NCI-H1694 treated with DMSO at 0.1 percent for 48 hours (cell line): ENCODE measurements at places on chromosomes 2 and 18.
A peak's percentile ranks its signal among the peaks of the same experiment; 100 is the strongest.

DNA sequence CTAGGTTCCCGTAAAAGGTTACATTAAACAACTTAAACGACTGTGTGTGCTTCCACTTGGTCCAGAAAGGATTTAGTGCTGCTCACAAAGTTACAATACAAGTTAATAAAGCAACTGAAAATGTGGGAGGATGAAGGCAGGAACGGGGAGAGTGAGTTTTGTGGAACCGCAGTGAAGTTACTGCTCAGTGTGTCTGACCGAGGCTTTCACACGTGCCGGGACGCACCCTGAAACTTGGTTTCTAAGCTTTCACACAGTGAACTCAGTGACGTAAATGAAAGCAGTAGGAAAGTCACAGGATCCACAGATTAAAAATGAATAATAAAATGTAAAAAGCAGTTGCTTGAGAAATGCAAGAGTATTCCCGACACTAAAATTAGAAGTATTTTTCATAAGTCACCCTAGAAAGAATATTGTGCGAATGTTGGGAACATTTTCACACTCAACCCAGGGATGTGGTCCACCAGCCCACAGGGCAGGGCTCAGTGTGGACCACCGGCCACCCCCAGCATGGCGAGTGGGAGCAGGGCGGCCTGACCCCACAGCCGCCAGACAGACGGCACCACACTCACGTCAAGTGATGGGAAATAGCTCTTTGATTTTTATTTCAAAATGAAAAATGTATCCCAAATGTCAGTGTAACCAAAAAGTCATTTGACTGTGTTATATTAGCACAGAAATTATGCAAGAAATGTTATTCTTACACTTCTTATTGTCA lies 32.6 kb upstream of the CHMP1B start:
- DNase-seq, result no peak

GRCh38 chr18:13003466-13003896 lies 12.3 kb downstream of the CEP192 start:
- no peak for DNase-seq

GRCh38 chr2:200743042-200743676 lies 68.6 kb upstream of the BZW1 start:
- DNase-seq, result no peak

- DNase-seq, result no peak
Measured at GRCh38 chr18:50097702-50098101, 97.2 kb downstream of the MYO5B start.

DNA sequence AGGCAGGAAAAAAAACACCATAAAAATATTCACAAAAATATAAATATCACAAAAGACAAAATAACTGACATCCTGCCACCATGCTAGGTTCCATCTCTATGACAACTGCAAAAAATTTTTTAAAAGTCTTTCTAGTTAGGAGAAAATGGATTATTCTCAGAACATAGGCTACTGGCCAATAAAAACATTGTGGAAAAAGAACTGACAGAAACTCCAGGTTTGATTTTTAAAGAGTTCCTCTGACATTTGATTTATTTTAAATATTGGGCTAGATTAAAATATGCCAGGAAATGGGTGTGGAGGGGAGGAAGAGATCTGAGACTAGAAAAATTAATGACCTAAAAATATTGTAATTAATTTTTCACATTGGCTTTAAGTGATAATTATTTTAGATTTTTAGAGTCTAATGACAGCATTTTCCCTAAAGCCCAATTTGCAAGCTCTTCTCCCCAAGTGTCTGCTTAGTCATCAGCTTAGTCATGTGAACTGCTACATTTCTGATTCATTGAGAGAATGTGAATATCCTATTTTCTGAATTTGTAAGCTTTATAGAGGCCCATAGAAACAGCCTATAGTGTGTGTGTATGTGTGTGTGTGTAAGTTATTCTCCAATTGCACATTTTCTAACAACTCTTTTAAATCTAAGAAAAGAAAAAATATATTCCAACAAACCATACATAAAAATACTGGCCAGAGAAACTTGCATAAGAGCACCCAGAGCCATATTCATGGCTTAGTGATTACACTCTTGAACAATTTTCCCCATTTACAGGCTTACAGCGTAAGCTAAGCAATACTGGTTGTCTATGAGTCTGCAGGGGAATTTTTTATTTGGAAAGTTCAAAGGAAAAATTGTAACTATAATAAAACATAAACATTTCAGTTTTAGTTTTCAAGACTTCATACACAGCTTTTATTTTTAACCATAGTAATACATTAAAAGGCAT lies 48.4 kb downstream of the TMEFF2 start:
- DNase-seq, result no peak

DNA sequence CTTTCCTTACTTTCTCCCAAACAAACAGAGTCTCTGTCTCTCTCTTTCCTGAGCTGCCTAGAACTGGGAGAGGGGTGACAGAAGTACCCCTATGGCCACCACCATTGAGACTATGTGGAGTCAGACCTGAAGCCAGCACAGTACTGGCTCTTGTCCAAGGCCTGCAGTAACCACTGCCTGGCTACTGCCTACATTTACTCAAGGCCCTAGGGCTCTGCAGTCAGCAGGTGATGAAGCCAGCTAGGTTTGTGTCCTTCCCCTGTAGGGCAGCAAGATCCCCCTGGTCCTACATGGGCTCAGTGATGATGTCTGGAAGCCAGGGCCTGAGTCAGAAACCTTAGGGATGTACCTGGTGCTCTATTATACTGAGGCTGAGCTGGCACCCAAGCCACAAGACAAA lies 12.2 kb downstream of the MYO3B start:
- DNase-seq, result no peak

- DNase-seq, result no peak
Measured at GRCh38 chr2:85481818-85482777, 56.9 kb upstream of the MAT2A start.

DNA sequence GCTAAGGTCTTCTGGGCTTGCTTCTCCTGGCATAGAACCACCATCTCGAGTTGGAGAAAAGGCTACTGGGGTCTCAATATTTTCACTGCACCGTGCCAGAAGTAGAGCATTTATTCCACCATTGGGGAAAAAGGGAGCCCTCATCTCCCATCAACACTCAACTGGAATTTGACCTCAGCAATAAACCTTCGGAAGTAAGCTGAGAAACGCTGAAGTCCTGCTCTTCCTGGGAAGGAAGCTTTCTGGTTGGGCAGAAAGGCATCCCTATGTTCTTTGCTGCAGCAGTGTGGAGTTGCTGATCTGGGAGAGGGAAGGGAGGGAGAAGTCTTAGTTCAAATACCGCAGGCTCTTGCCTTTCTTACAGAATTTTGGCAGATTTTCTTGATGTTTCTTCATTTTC lies 368.8 kb downstream of the NUP35 start:
- no peak for DNase-seq

- DNase-seq, result no peak
Measured at GRCh38 chr2:237096201-237096600, 10.5 kb downstream of the COPS8 start.

DNA sequence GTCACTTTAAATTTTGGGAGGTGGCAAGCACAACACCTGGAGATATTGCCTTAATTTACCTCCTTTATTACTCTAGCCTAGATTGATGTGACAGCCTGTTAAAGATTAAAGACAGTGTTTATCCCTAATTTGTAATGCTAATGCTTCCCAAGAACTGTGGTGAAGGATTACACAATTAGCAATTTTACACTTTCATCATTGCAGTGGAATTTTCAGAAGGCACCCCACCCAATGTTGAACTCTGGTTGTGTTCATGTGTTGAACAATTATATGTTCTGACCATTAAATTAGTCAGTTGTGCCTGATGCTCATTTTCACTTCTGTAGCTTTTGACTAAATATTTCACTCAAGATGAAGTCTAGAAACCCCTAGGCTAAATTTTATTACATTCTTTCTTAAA lies 317.1 kb upstream of the CWC22 start:
- DNase-seq, result no peak

DNA sequence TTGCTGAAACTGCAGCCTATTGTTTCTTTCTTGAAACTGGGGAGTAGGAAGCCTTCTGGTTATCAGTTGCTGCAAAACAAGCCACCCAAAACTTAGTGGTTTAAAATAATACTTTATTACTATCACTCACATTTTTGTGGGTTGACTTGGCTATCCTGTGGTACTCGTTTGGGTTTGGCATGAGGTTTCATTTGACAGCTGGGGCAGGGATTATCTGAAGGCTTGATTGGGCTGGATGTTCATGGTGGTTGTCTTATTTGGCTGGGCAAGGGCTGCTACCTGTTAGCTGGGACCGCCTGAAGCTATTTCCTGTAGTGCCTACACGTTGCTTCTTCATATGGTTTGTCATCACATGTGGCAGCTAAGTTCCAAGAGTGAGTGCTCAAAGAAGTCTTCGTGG lies 122.3 kb downstream of the PLCL1 start:
- DNase-seq, result no peak

- no peak for DNase-seq
Measured at GRCh38 chr2:15749460-15750432, 158.1 kb downstream of the DDX1 start.

GRCh38 chr2:38592951-38593350 lies 9.8 kb downstream of the HNRNPLL start:
- DNase-seq, result no peak

DNA sequence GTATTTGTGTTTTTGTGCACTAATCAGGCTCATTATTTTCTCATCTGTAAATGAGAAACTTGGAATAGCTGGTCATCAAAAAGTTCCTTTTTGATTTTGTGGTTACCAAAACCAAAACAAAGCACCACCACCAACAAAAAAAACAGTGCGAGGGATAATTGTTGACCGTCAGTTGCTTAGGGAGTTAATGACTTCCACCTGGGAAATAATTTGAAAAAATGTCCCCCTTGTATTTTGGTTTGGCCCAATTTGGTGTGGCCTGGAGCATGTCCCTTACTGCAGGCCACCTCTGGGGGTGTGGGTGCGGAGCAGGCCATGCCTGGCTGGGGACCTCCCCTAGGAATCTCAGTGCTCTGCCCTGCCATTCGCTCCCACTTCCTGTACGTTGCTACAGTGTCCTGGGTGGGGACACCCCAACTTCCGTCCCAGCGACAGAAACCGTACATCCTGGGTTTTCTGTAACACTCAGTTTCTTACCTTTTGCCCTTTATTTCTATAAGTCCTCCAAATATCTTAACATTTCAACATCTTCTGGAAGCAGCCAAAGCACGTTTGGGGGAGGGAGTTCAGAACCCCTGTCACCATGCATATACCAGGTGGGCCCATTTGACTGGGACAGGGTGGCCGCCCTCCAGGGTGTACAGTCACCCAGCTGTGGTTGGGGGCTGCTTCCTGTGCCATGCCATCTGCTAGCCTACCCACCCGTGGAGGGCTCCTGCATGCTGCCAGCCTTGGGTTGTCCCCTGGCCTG lies 31.3 kb downstream of the NCK2 start:
- DNase-seq, result no peak

DNA sequence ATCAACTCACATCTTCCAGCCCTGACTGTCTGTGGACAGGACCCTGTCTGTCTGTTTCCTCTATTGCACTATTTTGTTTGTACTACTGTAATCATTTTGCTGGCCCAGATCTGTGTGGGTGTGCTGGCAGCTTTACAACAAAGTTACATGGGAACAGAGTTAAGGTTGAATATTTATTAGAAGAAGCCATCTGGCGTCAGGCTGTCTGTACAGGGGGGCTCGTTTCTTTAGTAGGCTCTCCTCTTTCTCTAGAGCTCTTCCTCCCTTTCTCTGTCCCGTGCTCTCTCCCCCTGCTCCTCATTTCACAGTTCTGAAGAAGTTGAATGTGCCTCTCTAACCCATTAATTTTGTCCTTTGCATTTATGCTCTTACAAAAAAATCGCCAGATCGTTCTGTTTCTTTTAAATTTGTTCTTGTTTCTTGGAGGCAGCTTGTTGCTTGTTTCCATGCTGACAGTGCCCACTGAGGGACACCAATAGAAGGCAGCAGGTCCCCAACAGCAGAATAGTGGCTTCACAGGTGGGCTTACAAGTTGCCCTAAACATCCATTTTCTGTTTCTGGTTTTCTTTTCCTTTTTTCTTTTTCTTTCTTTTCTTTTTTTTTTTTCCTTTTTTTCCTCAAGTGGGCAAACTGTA lies 315.2 kb upstream of the ZEB2 start:
- peak; percentile 35 for DNase-seq

GRCh38 chr2:48906633-48907032 lies 151.1 kb upstream of the LHCGR start:
- DNase-seq, result no peak

GRCh38 chr2:42961385-42961811 lies 169.0 kb upstream of the HAAO start:
- DNase-seq, result no peak

DNA sequence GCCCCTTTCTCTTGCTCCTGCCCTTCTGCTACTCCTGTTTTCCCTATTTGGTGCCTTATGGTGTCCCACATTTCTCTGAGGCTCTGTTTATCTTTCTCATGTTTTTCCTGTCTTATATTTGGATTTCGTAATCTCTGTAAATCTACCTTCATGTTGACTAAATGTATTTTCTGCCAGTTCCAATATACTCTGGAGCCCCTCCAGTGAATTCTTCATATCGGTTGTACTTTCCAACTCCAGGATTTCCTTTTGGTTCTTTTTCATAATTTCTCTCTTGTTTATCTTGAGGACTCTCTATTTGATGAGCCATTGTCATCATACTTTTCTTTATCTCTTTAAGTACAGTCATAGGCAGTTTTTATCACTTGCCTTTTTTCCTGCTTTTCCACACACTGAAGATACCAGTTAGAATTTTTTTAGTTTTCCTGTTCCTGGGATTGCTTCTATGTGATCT lies 19.1 kb downstream of the SCLY start:
- DNase-seq, result no peak

GRCh38 chr18:11883153-11883552 lies 25.0 kb downstream of the MPPE1 start:
- DNase-seq, result no peak

DNA sequence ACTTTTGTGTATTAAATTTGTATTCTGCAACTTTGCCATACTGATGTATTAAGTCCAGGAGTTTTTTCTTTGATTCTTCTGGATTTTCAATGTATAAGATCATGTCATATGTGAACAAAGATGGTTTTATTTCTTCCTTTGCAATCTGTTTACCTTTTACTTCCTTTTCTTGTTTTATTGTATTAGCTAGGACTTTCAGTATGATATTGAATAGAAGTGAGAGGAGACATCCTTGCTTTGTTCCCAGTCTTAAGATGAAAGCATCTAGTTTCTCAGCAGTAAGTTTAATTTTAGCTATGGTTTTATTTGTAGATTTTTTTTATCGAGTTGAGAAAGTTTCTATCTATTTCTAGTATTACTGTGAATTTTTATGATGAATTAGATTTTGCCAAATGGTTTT lies 25.5 kb downstream of the VRK2 start:
- DNase-seq, result no peak
